PC-3 (cell line): ENCODE measurements at places on chromosomes 7 and 10. TPM values are rescaled to one million over a fixed set of nuclear protein-coding genes. Genes with fewer than 3 reads are reported as not detected.

DNA sequence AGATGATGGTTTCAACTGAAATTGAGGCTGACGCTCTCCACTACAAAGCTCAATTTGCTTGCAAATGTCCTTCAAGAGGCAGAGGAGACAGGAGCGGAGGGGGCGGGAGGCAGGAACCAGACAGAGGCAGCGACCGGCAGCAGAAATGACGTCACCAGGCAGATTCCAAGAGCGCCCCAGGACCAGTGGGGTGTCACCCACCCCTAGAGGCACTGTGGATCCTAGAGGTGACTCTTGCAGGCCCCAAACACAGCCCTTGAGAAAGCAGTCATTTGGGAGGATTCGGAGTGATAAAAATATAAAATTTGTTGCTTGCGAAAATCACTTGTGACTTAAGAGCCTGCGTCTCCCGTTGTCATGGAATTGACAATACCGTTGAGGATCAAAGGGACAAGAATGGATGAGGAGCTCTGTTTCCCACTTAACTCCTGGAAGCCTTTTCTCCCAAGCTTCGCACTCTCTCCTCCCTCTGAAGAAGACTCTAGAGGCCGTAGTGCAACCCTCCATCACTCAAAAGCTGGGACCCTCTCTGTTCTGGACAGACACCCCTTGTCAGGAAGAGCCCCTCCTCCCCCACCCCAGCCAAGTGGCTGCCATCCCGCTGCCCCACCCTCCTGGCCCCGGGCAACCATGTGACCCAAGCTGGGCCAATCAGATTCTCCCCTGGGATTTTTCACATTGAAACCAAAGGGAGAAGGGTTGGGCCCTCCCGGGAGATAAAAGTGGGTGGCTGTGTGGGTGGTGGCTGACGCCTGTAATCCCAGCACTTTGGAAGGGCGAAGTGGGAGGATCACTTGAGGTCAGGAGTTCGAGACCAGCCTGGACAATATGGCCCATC, 16.3 kb upstream of the SLC29A4 start:
- H3K36me3 ChIP-seq: no peaks in the 10 kb centered on the region
- no peak overlapping the region for H3K27ac ChIP-seq
- no peak overlapping the region for H3K4me3 ChIP-seq
- no peaks in the 10 kb centered on the region for H3K27me3 ChIP-seq

DNA sequence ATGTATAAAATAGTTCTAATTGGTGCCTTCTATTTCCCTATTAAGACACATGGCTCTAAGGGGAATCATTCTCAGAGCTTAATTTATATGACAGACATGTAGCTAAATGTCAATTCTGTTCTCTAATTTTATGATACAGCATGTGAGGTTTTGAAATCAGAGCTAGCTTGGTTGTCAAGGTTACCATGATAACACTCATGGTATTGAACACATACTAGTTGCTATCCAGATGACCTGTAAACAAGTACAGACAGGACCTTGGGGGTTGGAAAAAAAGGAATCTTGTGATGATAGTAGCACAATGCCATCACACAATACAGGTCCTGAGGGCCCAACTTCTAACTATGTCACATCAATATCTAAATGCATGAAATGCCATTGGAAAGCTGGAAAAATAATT, 49.2 kb downstream of the RHOBTB1 start:
- no peak overlapping the region for H3K4me3 ChIP-seq
- no peak overlapping the region for H3K27ac ChIP-seq
- DNase-seq: no peak

GRCh38 chr10:109430799-109431198, 492.5 kb downstream of the XPNPEP1 start:
- no peaks in the 10 kb centered on the region for H3K36me3 ChIP-seq
- H3K4me3 ChIP-seq: peak overlapping the region; percentile 33; the same call in 1 of the 2 replicates
- peaks cover 41% of the 10 kb centered on the region for H3K4me1 ChIP-seq
- H3K27ac ChIP-seq: peak overlapping the region; percentile 99
- H3K27me3 ChIP-seq: no peaks in the 10 kb centered on the region

DNA sequence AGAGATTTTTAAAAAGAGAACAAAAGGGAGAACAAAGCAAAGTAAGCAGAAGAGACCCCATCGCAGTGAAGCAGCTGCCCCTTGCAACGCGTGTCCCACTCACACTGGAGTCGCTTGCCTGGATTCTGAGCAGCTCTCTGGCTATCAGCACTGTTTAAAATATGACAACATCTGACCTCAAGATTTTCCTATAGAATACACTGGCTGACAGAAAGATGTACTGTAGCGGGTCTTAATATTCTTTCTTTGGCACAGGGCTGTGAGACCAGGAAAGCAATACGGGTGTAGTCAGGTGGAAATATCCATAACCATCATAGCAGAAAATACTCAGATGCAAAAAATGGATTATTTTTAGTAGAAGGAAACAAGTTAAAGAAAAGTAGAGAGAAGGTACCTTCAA, 125.7 kb upstream of the TNS3 start:
- no peaks in the 10 kb centered on the region for H3K27me3 ChIP-seq
- H3K27ac ChIP-seq: no peak overlapping the region
- H3K4me3 ChIP-seq: no peak overlapping the region
- no peak for DNase-seq

- H3K4me1 ChIP-seq: peaks cover 74% of the 10 kb centered on the region
- H3K4me3 ChIP-seq: peak overlapping the region; percentile 55
- no peaks in the 10 kb centered on the region for H3K27me3 ChIP-seq
- no peaks in the 10 kb centered on the region for H3K36me3 ChIP-seq
Observed at GRCh38 chr7:12715372-12716133, 28.1 kb downstream of the ARL4A start.

Gene GCK
- total RNA-seq: not detected in 2 replicates

GRCh38 chr7:155326385-155326784, 28.7 kb downstream of the INSIG1 start:
- H3K36me3 ChIP-seq: no peaks in the 10 kb centered on the region
- no peaks in the 10 kb centered on the region for H3K4me1 ChIP-seq
- no peak overlapping the region for H3K4me3 ChIP-seq
- peaks cover under 1% of the 10 kb centered on the region; the same call in 1 of the 2 replicates for H3K27me3 ChIP-seq
